ENCODE measurements at places on chromosomes 16 and 17.

GRCh38 chr16:769184-769784 lies 8.8 kb downstream of the MSLN start:
- DNase-seq = no peak

- DNase-seq = no peak
Measured at GRCh38 chr16:22181843-22182242, 19.5 kb downstream of the SDR42E2 start.

DNA sequence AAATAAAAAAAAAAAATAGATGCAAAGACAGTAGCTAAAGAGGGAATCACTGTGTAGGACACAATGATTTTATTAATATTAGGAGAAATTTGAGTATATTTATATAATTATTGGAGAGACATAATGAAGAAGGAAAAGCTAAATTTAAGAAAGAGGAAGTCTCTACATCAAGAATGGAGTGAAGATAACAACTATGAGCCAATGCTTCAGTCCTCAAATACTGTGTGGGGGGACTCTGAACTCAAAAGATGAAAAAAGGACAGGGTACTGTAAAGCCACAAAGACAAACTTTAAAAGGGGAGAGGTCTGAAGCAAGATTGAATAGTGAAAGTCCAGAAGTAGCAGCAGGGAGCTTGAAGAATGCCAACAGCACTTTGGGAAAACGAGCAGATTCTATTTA lies 44.7 kb downstream of the SKAP1 start:
- DNase-seq = no peak

GRCh38 chr16:3577302-3577752 lies at the start of gene NLRC3:
TSS of gene NLRC3 (minus strand) at chr16:3577403. CDS start at chr16:3565036, 12,367 bp downstream.
- DNase-seq = peak; percentile 70

DNA sequence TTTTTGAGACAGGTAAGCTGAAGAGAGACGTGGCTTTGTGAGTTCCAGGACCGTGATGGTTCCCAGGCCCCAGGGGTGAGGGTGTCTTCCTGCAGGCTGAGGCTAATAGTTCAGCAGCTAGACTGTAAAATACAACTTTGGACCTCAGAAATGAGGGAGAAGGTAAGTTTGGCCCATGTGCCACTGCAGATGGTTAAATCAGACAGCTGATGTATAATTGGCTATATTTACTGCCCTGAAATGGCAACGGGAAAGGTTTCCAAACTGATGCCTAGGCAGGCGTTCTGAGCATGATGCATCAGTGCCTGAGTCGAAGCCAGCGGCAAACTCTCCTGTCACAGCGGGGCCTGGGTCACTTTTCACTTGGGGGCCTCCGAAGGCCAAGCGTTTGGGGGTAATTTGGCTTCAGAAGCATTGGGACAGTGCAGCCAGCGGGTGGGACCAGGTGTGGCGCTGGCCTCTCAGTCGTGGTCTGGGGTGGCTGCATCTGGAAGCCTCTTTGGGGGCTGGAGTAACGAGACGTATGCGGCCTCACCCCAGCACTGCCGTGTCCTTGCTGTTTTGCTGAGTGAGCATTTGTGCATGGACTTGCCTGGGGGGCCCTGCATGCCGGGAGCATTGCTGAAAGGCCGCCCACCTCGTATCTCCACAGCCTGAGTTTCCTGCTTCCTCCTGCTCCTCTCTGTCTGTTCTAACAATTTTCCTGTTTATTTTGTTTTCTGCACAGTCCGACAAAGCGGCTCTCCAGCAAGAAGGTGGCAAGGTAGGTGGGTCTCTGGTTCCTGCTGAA lies 31.2 kb upstream of the CAPN15 start:
- no peak for DNase-seq

- no peak for DNase-seq
Measured at GRCh38 chr17:58601976-58602375, 87.5 kb upstream of the MTMR4 start.

GRCh38 chr17:78779850-78780249 lies 2.2 kb downstream of the CYTH1 start:
- peak; percentile 80 for DNase-seq

DNA sequence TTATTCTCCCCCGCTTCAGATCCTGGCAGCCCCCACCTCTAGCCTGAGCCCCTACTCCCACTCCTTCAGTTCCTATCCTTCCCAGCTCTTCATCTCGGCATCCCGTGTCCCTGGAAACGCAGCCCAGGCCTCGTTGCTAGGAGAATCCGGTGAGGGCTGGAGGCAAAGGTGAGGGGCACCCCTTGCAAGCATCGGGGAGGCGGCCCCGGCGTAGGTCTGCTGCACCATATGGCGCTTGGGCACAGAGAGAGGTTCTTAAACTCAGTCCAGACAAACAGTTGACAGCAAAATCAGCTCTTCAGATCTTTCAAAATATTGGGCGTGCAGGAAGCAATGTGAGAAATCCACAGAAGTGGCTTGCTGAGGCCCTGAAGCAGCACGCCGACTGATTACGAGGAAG lies 15.0 kb downstream of the SLC38A8 start:
- DNase-seq = no peak
